ENCODE measurements at places on chromosomes 2 and 18.

DNA sequence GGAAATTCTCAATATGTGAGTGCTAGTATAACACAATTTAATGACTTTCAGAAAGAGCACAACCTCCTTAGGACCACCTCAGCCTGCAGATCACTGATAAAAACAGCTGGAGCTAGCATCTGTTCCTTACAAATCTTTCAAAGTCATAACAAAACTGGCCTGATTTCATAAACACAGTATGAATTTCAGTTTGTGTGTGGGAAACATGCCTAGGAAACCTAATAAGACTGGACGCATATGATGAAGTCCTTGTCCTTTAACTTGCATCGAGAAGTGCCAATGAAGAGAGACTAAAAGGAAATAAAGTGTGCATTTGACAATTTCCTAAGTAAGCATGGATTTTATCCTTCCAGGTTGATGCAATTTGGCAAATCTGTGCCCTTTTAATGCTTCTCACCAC lies 74.1 kb upstream of the KLHL14 start:
- DNase-seq, result no peak

DNA sequence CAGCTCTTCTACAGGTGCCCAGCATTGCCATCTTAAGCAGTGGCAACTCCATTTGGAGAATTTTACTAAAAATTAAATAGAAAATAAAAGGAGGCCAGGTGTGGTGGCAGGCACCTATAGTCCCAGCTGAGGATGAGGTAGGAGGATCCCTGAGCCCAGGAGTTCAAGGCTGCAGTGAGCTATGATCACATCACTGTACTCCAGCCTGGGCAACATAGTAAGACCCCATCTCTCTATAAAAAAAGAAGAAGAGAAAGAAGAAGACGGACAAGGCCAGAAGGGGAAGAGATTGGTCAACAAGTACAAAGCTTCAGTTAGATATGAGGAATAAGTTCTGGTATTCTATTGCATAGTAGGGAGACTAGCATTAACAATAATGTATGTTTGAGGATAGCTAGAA lies 21.7 kb upstream of the HNRNPA3 start:
- no peak for DNase-seq

DNA sequence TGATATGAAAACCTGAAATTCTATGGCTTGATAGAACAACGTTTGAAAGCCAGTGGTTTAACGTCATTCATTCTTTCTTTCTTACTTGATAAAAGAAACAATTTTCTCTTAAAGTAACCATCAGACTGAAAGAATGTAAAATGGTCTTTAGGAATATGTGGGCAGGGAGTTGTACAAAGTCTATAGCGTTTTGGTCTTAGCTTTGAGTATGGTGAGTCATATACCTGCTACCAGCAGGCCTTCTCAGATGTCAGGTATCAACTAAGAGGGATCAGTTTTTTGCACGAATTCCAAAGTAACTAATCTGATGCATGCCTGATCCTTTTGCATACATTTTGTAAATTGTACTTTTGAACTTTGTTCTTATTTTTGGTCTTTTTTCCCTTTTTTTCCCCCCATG lies 101.5 kb upstream of the DSEL start:
- DNase-seq, result no peak

DNA sequence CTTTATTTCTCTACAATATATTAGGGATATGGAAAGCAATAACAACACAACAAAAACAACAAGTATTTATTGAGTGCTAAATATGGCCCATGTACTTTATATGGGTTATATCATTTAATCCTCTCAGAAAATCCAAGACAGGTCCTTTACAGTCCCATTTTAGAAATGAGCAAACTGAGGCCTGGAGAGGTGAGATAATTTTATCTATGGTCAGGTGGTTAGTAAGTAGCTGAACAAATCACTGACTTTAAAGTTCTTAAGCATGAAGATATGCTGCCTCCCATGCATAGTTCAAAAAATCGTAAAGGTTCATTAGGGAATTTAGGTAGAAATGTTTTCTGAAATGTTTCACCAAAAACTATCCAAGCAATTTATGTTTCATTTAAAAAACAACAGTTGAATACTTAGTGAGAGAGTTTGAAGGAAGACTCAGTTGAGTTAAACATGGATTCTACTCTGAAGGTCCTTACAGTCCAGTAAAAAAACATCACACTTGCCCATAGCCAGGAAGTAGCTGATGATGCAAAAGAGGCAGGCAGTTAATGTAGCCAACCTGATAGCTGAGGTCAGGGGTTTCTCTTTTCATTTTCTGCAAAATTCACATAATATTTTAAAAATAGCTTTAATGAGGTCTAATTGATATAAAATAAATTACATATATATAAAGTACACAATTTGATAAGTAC lies 7.6 kb upstream of the NFE2L2 start:
- no peak for DNase-seq

GRCh38 chr2:208227581-208228232 lies 27.2 kb downstream of the IDH1 start:
- no peak for DNase-seq

- no peak for DNase-seq
Measured at GRCh38 chr18:57728941-57729511, 74.1 kb downstream of the ATP8B1 start.

DNA sequence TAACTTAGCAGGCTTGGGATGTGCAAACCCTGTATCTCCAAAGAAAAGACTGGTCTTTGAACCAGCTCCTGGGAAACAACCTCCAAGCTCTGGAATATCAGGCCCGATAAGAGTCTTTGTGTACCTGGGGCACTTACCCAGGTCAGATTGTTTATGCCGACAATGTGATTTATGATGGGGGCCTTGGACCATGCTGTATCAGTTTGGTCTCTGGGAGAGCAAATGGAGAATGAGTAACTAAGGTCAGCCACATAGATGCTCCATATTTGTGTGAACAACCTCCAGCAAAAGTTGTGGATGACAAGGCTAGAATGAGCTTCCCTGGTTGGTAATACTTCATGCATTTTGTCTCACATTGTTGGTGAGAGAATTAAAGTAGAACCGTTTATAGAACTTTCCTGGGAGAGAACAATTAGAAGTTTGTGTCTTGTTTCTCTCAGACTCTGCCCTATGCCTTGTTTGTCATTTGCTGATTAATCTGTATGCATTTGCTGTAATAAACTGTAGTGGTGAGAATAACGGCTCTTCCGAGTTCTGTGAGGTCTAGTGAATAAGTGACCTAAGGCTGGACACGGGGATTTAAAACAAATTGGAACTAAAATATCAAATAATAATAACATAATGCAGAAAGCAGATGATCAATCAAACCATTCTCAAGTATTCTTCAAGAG lies 259.1 kb downstream of the XIRP2 start:
- no peak for DNase-seq

DNA sequence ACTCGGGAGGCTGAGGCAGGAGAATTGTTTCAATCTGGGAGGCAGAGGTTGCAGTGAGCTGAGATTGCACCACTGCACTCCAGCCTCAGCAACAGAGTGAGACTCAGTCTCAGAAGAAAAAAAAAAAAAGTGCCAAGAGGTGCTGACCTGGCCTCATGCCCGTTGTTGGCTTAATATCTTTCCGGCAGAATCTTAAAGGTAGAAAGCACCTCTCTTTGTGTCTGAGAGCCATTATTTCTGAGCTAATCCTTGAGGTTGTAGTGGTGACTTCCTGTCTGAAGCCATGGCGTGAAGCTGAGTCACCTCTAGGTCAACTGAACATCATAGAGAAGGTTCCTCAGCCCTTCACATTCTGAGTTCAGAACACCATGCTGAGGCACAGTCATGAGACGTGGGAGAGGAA lies 60.4 kb downstream of the WDSUB1 start:
- peak; percentile 37 for DNase-seq
